CMK (cell line): ENCODE measurements at places on chromosomes 12 and 14.

GRCh38 chr12:62320054-62320453 lies 59.9 kb downstream of the USP15 start:
- DNase-seq = peak; percentile 73

DNA sequence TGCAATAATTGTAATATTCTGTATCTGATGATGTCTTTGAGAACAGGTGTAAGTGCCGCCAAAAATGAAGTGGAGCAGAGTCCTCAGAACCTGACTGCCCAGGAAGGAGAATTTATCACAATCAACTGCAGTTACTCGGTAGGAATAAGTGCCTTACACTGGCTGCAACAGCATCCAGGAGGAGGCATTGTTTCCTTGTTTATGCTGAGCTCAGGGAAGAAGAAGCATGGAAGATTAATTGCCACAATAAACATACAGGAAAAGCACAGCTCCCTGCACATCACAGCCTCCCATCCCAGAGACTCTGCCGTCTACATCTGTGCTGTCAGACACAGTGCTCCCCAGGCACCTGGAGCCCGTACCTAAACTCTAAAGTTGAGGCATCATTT lies 268.7 kb downstream of the DAD1 start:
- no peak for DNase-seq

DNA sequence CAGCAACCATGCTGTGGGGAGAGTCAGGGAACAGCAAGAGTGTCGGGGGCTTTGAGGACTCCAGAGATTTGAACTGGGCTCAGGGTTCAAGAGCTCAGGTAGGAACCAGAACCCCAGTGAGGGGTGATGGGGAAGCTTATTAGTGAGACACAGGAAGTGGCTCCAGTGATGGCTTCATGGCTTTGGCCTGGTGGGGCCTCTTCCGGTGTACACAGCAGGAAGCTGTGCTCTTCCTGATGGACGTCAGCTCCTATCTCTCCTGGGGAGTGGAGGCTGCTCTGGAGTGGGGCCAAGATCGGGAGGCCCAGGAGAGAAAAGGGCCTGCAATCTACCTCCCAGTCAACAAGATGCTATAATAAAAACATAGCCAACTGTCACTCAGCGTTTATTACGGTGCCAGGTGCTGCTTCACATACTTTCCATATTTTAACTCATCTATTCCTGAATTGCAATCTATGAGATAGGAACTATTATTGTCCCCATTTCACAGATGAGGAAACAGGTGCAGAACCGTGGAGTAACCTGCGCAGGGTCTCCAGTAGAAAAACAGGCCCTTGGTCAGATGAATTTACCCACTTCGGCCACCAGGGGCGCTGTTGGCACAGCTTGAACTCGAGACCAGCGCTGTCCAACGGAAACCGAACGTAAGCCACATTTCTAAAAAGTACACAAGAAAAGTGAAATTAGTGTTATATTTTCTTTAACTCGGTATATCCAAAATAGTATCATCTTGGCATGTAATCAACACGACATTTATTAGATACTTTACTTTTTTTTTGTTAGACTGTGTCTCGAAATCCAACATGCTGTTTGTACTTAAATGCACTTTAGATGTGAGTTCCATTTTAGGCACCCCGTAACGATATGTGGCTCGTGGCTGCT lies 63.6 kb upstream of the DLK1 start:
- DNase-seq = peak; percentile 84

GRCh38 chr12:109458771-109459208 lies 18.3 kb downstream of the KCTD10 start:
- no peak for DNase-seq

DNA sequence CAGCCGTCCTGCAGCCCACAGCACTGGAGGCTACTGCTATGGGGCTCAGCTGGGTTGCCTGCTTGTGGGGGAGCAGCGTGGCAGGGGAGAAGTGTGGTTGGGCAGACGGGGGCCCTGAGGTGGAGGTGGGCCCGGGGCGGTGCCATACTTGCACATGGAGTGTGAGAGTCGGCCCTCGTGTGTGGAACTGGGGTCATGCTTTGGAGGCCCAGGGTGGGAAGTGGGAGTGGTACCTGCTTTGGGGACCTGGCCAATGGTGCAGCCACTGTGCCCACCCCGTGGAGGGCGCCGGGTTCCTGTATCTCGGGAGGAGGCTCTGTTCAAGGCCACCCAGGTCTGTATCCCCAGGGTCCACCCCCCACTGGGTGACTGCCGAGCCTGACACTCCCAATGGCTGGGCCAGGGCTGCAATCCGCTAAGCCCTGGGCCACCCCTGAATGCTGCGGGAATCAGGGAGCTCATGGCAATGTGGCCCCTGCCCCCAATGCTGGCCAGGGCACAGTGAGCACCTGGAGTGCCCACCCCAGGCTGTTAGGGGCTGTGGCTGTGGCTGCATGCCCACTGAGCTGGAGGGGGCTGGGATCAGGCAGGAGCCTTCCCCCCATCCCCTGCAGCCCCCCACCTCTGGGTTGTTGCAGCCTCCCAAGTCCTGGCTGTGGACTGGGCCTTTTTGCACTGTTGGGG lies 157.9 kb upstream of the SLC38A2 start:
- no peak for DNase-seq

DNA sequence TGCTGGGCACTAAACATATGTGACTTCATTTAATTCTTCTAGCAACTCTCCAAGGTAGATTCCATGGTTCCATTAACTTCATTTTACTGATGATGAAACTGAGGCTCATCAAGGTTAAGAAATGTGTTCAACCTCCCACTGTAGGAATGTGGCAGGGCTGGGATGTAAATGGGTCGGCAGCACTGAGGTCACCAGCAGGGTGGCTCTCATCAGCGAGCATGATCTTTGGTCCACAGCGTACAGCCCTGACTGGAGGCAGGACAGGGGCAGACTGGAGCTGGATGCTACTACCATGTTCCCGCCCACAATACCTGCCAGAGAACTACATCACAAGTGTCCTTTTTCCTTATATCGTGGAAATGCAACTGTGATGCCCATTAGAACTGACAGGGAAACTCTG lies 4.6 kb downstream of the APPL2 start:
- DNase-seq = no peak

GRCh38 chr12:67517181-67517887 lies 131.2 kb upstream of the DYRK2 start:
- peak; percentile 3 for DNase-seq

GRCh38 chr12:26058818-26059217 lies 66.0 kb downstream of the BHLHE41 start:
- no peak for DNase-seq

- DNase-seq = no peak
These were observed 61.6 kb downstream of the RIN3 start for GRCh38 chr14:92575061-92575747.

GRCh38 chr14:52755607-52756316 lies 25.8 kb downstream of the STYX start:
- no peak for DNase-seq

GRCh38 chr12:55670276-55670675 lies 33.6 kb downstream of the OR10P1 start:
- DNase-seq = no peak

GRCh38 chr14:89702876-89703200 lies 251.7 kb downstream of the EFCAB11 start:
- no peak for DNase-seq

DNA sequence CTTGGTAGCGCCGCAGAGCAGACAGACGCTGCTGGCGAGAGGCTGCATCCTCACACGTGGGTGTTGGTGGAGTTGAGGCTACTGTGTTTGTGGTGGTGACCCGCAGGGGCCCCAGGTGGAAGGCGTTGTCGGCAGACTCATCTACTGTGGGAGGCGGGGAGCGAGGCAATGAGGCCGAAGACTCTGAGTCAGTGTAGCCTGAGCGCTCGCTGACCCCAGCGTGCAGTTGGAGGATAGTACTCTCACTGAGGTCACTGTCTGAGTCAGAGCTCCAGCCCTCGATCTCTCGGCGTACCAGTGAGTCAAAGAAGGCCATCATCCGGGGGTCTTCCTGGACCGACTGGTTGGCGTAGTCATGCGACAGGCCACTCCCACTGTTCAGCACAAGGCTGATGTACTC lies 76.0 kb upstream of the ACTN1 start:
- DNase-seq = no peak

GRCh38 chr12:125861299-125862281 lies 796.4 kb downstream of the AACS start:
- DNase-seq = no peak

GRCh38 chr14:76413106-76413961 lies 37.4 kb downstream of the ESRRB start:
- DNase-seq = no peak

- DNase-seq = no peak
These were observed 1.6 kb downstream of the TULP3 start for GRCh38 chr12:2892246-2892645.
